ENCODE measurements at places on chromosomes 7 and 10.

DNA sequence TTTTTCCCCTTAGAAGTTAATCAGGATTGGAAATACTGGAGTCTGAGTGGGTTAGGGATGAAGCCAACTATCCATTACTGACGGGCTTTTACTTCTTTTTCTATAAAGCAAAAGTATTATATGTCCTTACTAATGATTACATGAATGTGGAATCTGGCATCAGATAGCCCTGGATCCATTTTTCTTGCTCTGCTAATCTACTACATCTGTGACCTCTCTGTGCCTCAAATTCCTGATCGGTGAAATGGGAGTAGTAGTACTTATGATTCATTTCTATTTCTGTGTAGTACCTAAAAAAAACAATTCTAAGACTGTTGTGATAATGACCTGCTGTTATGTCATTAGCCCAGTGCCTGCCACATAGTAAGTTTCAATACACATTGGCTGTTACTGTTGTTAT lies 621.6 kb downstream of the SORCS3 start:
- no peak overlapping the region for H3K4me3 ChIP-seq
- no peak overlapping the region for H3K27ac ChIP-seq
- no peaks in the 10 kb centered on the region for H3K27me3 ChIP-seq
- no peak for DNase-seq
- no peaks in the 10 kb centered on the region for H3K4me1 ChIP-seq
- H3K36me3 ChIP-seq, result no peaks in the 10 kb centered on the region

DNA sequence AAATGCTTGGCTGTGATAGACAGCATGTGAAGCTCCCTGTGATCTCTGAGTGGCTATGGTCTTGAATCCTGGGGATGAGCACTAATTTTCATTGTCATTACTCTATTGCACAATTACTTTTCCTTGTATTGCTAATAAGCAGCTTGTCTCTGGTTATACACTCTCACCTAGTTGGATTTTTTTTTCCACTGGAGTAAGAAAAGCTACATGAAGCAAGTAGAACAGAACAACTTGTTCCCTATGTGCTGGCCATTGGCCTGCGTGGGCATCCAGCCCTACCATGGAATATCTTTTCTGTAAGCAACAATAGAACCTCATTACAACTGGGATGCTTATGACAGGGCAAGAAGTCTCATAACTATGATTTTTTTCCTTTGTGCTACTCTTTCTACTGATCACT lies 807.4 kb downstream of the TNS3 start:
- no peak for DNase-seq
- H3K4me3 ChIP-seq, result no peak overlapping the region
- H3K4me1 ChIP-seq, result peaks cover 4% of the 10 kb centered on the region
- H3K36me3 ChIP-seq, result no peaks in the 10 kb centered on the region
- H3K27ac ChIP-seq, result no peak overlapping the region

DNA sequence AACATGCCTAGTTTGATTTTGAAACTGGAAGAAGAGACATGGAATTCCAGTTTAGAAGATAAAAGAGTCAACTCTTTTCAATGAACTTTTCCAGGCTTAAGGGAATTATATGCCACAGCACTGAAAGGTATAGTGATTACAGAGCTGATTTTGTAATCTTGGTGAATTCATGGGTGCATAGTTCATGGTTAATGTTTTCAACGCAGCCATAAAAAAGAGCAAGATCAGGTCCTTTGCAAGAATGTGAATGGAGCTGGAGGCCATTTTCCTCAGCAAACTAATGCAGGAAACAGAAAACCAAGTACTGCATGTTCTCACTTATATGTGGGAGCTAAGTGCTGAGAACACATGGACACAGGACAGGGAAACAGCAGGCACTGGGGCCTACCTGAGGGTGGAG lies 94.2 kb downstream of the CUBN start:
- DNase-seq, result no peak
- H3K27ac ChIP-seq, result no peak overlapping the region
- no peaks in the 10 kb centered on the region for H3K27me3 ChIP-seq
- H3K36me3 ChIP-seq, result no peaks in the 10 kb centered on the region
- peaks cover 13% of the 10 kb centered on the region for H3K4me1 ChIP-seq
- H3K4me3 ChIP-seq, result no peak overlapping the region

DNA sequence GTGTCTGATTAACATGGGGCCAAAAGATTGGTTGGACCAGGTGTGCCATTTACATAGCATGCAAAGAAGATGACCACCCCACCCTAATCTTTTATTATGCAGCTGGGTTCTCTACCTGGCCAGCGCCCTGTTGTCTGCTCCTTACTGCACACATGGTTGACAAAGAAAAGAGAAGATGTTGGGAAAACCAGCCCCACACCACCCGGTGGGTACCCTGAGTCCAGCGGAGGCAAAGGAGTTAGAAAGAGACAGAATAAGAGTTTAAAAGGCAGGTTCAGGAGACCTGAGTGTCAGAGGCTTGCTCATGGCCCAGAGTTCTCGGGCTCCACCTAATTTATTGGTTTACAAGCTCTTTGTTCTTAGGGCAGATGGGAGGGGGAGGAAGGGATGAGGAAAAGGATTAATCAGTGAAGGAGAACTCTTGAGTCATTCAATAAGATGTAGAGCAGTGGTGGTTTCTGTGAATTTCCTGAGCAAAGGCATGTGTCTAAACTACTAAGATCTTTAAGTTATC lies 24.1 kb upstream of the ABCA13 start:
- no peaks in the 10 kb centered on the region for H3K27me3 ChIP-seq
- H3K4me1 ChIP-seq, result no peaks in the 10 kb centered on the region
- DNase-seq, result no peak

GRCh38 chr10:32104622-32105509 lies 48.6 kb upstream of the KIF5B start:
- H3K27me3 ChIP-seq, result no peaks in the 10 kb centered on the region
- H3K36me3 ChIP-seq, result no peaks in the 10 kb centered on the region
- no peak for DNase-seq
- H3K4me1 ChIP-seq, result no peaks in the 10 kb centered on the region
- H3K27ac ChIP-seq, result no peak overlapping the region

GRCh38 chr10:4212111-4212630 lies 427.2 kb upstream of the KLF6 start:
- H3K4me1 ChIP-seq, result no peaks in the 10 kb centered on the region
- no peaks in the 10 kb centered on the region for H3K27me3 ChIP-seq
- no peaks in the 10 kb centered on the region for H3K36me3 ChIP-seq

GRCh38 chr10:112308125-112308502 lies 24.9 kb downstream of the TECTB start:
- no peaks in the 10 kb centered on the region for H3K27me3 ChIP-seq
- H3K27ac ChIP-seq, result peak overlapping the region; percentile 20
- H3K4me1 ChIP-seq, result peaks cover 9% of the 10 kb centered on the region
- H3K36me3 ChIP-seq, result no peaks in the 10 kb centered on the region
- no peak for DNase-seq

DNA sequence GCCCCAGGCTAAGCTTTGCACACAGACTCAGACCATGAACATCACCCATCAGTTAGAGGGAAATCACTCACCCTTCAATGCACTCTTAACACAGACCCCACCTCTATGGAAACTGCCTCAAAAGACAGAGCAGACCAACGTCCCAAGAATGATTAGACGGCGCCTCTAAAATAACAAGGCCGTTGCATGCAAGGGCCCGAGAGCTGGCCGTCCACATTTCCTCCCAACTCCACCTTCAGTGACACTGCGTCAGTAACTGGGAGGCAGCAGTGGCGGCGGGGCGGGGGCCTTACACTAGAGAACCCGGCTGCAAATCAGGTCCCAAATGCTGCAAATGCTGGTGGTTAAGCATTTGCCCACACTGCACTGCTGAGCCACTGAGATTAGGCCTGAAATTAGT lies 115.0 kb downstream of the PTPRN2 start:
- H3K4me1 ChIP-seq, result no peaks in the 10 kb centered on the region
- no peak overlapping the region for H3K27ac ChIP-seq
- no peak overlapping the region for H3K4me3 ChIP-seq
- no peaks in the 10 kb centered on the region for H3K27me3 ChIP-seq
- no peak for DNase-seq

- H3K36me3 ChIP-seq, result no peaks in the 10 kb centered on the region
- H3K4me3 ChIP-seq, result no peak overlapping the region
- H3K27me3 ChIP-seq, result no peaks in the 10 kb centered on the region
- H3K27ac ChIP-seq, result no peak overlapping the region
These were observed 300.0 kb upstream of the C7orf33 start for GRCh38 chr7:148290538-148290937.

- H3K27me3 ChIP-seq, result no peaks in the 10 kb centered on the region
- no peaks in the 10 kb centered on the region for H3K36me3 ChIP-seq
- DNase-seq, result no peak
- no peak overlapping the region for H3K27ac ChIP-seq
- no peaks in the 10 kb centered on the region for H3K4me1 ChIP-seq
These were observed 207.5 kb downstream of the ARHGAP12 start for GRCh38 chr10:31721096-31721495.

- peaks cover 3% of the 10 kb centered on the region for H3K4me1 ChIP-seq
- DNase-seq, result no peak
- H3K27ac ChIP-seq, result no peak overlapping the region
- no peak overlapping the region for H3K4me3 ChIP-seq
- no peaks in the 10 kb centered on the region for H3K36me3 ChIP-seq
These were observed 17.0 kb downstream of the PRSS2 start for GRCh38 chr7:142787783-142788182.

DNA sequence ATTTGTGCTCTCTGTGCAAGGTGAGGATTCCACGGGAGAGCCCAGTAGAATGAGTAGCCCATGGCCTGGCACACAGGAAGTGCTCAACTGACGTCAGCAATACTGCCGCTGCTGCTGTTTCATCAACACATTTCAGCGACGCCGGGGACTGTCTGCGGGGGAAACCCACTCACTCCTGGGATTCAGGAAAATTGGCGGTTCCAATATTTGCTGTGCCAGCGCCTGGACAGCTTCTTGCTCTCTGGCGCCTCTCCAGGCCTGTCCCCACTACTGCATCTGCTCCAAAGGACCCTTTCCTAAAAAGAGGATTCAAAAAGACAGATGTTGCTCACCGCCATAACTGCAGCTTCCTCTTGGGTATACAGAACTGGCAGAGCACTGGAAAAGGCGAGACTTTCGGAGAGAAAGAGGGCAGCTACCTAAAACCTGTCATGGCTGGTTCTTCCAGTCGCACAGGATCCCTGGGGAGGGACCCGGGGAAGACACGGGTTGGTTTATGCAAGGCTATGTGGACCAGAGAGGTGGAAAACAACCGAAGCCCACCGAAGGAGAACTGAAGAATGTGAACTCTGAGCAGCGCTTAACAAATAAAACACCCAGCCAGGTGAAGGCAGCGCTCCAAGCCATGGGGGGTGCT lies 39.7 kb upstream of the ENO4 start:
- H3K27me3 ChIP-seq, result no peaks in the 10 kb centered on the region
- H3K4me3 ChIP-seq, result no peak overlapping the region
- DNase-seq, result peak; percentile 50
- H3K4me1 ChIP-seq, result peaks cover 7% of the 10 kb centered on the region
- H3K27ac ChIP-seq, result no peak overlapping the region

DNA sequence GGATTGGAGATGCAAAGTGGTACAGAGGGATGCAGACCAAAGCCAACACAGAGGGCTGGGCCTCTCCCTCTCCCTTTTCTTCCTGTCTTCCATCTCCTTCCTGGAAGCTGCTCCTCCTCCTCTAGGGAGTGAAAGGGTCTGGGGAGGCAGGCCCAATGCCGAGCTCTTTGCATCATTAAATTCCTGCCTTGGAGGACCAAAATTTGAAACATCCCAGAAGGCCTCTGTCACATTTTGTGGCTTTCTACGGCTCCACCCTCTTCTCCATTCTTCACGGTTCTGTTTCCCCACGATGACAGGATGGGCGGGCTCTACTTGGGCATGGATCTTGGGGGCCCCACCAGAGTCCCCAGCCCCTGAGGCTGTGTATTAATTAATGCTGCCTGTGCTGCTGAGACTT lies 76.4 kb downstream of the NEURL1 start:
- no peak overlapping the region for H3K4me3 ChIP-seq
- H3K27ac ChIP-seq, result no peak overlapping the region
- H3K27me3 ChIP-seq, result no peaks in the 10 kb centered on the region
- H3K4me1 ChIP-seq, result no peaks in the 10 kb centered on the region

GRCh38 chr10:128052696-128053095 lies 73.5 kb downstream of the MKI67 start:
- no peaks in the 10 kb centered on the region for H3K36me3 ChIP-seq
- no peak for DNase-seq
- H3K27me3 ChIP-seq, result no peaks in the 10 kb centered on the region
- no peak overlapping the region for H3K4me3 ChIP-seq
- H3K27ac ChIP-seq, result no peak overlapping the region
- peaks cover 4% of the 10 kb centered on the region for H3K4me1 ChIP-seq

DNA sequence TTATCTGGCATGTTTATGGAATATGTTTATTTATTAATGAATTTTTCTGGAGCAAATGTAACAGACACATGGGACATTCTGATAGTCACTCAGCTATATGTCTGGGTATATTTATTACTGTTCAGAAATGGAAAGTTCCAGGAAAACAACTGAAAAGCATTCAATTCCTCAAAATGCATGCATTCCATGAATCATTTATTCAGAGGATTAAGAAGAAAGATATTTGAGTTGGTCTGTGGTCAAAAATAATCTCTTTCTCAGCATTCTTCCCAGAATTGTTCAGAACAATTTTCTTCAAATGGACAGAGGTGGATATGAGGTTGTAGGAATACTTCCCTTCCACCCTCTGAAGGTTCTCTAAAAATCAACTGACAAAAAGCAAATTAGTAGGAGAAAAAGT lies 97.6 kb upstream of the ITGB1 start:
- no peak overlapping the region for H3K4me3 ChIP-seq
- no peaks in the 10 kb centered on the region for H3K4me1 ChIP-seq
- no peaks in the 10 kb centered on the region for H3K36me3 ChIP-seq
- H3K27me3 ChIP-seq, result no peaks in the 10 kb centered on the region
- no peak overlapping the region for H3K27ac ChIP-seq
- no peak for DNase-seq

DNA sequence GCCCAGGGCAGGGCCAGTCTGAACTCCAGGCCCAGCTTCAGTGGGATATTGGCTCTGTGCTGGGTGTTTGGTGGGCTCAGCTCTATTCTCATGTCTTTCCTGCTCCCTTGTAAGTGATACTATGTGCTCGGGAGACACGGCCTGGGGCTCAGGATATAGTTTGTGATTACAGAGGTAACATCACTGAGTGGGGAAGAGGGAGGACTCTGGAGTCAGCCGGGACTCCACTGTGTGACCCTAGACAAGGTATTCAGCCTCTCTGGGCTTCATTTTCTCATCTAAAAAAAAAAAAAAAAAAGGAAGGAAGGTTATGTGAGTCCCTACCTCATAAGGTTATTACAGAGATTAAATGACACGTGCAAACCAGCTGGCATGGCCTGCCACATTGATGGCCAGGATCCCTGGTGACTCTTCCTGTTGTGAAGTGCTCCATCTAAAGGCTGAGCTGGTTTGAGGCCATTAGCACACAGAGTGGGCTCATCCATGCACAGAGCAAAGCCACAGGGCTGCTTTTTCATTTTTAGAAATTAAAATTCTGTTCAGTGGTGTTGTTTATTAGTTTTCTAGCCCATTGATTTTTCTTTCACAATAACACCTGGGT lies 15.7 kb downstream of the SLC13A4 start:
- H3K27ac ChIP-seq, result no peak overlapping the region
- H3K4me3 ChIP-seq, result no peak overlapping the region
